ENCODE measurements at places on chromosomes 5 and 9. TPM values are rescaled to one million over a fixed set of nuclear protein-coding genes. Genes with fewer than 3 reads are reported as not detected.

The EMB gene
- total RNA-seq, result not detected

The NPR3 gene
- 0.37 TPM for total RNA-seq

The C9orf153 gene
- total RNA-seq, result 0.66 TPM

The SHROOM1 gene
- total RNA-seq, result 20.9 TPM

The WDR38 gene
- total RNA-seq, result not detected

The ZNF474 gene
- not detected for total RNA-seq

The ISCA1 gene
- total RNA-seq, result 22.2 TPM

DNA sequence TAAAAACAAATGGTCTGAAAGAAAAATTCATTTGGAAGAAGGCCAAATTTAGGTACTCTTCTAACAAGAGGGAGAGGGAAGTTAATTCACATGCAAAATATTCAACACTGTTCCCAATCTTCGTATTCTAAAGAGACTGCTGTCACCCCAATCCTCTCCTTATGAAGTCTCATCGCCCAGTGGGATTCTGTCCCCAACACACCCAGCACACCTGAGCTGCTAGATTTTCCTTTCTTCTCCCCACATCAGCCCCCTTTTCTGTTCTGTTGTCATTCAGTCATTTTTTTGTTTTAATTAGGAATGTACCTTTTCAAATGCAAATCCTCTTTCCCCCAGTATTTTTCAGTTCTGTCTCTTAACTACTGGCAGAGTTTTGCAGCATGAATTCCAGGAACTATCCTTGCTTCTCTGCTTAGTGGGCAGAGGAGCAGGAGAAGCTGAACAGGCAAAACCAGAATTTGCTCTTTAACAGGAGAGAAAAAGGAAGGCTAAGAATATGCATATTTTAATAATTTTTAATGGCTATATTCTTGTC lies 366.9 kb downstream of the MAN2A1 start:
- H3K36me3 ChIP-seq, result no peaks in the 10 kb centered on the region
- DNase-seq, result no peak
- no peak overlapping the region for H3K27ac ChIP-seq

DNA sequence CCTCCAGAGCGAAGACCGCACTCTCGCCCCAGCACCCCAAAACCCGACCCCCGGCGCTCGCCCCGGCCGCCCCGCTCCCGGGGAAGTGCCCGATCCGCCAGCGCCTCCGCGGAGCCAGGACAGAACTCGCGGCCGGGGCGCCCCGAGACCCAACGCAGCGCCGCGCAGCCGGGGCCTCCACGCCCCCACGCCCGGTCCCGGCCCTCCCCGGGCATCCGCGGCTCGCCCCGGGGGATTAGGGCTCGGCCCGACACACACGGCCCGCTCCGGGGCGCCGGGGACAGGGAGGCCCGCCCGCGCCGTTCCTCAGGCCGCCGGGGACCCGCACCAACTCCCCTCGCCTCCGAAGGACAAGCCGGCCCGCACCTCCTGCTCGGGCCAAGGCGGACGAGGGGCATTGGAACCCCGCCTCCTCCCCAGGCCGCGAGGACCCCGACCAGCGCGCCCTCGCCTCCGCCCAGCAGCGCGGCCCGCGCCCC lies 544 bp downstream of the FNBP1 start:
- DNase-seq, result no peak
- H3K4me3 ChIP-seq, result peak overlapping the region; percentile 92
- peaks cover 30% of the 10 kb centered on the region for H3K4me1 ChIP-seq
- H3K27me3 ChIP-seq, result no peaks in the 10 kb centered on the region
- H3K27ac ChIP-seq, result peak overlapping the region; percentile 14

DNA sequence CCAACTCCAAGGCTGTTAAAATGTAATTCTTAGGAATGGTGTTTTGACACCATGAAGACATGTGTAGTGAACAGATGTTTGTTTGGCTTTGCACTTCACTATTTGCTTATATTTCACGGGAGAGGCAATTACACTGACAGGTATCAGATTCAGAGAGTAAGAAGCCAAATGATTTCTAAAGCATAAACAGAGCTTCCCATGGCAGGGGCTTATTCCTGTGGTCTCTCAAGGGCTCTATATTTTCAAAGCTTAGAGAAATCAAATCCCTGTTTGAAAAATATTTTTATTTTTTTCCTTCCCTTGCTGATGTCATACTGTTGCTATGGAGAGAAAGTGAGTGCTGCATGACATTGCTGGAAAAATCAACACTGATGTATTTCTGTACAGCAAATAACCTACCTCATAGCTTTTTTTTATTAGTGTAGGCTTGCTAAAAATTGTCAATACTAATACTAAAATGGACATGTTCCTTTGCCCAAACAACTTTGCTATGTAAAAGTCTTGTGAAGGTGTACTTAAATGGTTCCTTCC lies 161.4 kb downstream of the GIN1 start:
- DNase-seq, result peak; percentile 73
- H3K27me3 ChIP-seq, result no peaks in the 10 kb centered on the region
- peak overlapping the region; percentile 97 for H3K27ac ChIP-seq

DNA sequence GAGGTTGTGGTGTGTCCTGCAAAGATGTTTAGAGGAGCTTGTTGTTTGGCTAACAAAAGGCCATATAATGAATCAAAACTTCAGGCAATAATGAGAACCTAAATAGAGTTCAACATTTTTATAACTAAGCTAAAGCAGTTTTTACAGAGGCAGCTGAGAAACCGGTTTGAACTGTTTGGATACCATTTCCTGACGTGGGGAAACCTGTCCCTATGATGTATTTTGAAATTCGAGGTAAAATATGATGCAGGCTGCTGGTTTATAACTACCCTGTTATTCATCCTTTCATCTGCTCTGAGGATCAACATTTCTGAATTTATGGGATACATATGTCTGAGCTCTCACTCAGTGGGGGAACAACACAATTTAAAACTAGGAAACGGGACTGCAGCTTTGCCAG lies 289.5 kb upstream of the IRX2 start:
- H3K27ac ChIP-seq, result no peak overlapping the region
- no peak overlapping the region for H3K4me3 ChIP-seq
- H3K27me3 ChIP-seq, result no peaks in the 10 kb centered on the region
- no peak for DNase-seq

DNA sequence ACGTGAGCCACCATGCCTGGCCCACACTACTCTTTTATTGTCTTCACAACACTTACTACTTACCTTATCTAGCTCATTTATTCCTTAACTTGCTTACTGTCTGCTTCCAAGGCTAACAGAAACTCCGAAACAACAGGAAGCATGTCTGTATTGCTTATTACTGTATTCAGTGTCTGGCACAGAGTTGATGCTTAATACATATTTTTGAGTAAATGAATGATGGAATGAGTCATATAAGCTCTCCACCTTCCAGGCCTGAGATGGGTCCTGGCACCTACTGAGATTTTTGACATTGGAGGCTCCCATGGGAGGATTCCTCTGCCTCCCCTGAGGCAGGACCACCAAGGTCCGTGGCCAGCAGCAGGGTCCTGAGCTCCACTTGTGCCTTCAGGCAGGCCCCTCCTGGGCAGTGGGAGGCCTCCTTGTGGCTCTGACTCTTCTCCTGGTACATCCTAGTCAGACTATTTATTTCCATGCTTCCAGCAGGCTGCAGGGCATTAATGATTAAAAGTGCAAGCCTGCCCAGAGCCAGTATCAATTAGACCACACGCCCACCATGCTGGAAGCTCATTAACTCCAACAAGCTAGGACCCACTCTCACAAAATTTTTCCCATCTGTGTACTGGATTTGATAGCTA lies 76.5 kb upstream of the CTNNA1 start:
- H3K27ac ChIP-seq, result no peak overlapping the region
- H3K4me3 ChIP-seq, result no peak overlapping the region
- DNase-seq, result no peak
- H3K4me1 ChIP-seq, result no peaks in the 10 kb centered on the region

DNA sequence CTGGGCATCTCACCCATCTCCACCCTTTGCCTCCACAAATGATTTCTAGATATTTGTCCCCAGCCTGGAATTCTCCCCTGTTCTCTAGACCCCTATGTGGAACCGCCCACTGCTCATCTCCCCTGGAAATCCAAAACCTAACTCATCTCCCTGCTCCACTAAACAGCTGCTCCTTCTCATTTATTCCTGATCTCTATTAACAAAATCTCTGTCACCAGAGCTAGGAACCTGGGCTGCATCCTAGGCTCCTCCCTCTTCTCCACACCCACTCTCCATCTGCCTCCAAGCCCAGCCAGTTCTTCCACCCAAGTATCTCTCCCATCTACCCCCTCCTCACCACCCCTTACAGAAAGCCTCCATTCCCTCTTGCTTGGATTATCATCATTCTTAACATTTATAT lies 24.0 kb upstream of the SYNPO start:
- DNase-seq, result no peak
- no peak overlapping the region for H3K4me3 ChIP-seq
- no peak overlapping the region for H3K27ac ChIP-seq
- peaks cover 43% of the 10 kb centered on the region for H3K4me1 ChIP-seq
- no peaks in the 10 kb centered on the region for H3K36me3 ChIP-seq

DNA sequence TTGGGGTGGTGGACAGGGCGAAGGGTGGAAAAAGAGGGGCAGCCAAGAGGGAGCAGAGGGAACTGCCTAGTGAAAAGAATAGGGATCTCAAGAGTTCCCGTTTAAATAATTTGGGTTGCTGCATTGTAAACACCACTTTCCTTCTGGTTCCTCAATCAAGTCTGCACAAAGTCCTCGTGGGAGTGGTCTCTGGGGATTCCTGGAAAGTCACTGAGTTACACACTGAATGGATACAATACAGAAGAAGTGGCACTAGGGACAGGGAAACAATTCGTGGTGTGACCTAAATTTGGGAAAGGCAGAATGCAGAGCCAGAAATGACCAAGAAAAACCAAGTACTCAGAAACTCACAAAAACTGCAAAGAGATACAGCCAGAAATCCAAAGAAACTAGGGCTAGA lies 161.7 kb downstream of the CDK5RAP2 start:
- H3K4me3 ChIP-seq, result no peak overlapping the region
- peaks cover 3% of the 10 kb centered on the region for H3K36me3 ChIP-seq
- no peaks in the 10 kb centered on the region for H3K4me1 ChIP-seq
- H3K27ac ChIP-seq, result no peak overlapping the region
- no peaks in the 10 kb centered on the region for H3K27me3 ChIP-seq

DNA sequence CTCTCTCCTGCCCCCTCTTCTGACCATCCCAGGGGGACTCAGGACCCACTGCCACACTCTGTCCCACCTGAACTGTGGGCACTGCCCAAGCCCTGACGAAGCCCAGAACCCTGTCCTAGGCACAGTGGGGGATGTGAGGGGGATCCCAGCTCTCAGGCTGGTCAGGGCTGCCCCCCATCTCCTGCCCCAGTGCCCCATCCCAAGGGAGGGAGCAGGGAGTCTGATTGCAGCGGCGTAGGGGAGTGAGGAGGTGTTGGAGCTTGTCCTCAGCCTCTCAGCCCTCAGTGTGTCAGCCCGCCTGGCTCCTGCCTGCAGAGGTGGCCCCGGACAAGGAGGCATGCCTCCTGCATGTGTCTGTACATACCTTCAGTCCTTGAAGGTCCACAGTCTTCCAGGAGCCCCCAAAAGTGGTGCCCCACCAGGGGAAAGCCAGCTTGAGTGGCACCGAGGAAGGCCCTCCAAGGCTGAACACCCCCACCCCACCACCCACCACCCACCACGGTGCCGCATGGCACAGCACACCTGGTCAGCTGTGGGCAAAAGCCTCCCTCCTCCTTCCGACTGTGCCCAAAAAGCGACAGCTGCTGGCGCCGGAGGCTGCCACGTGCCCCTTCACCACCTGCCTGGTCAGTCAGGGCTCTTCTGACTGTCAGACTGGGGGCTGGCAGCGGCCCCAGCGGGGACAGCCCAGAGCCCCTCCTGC lies 930 bp downstream of the SARDH start:
- H3K4me3 ChIP-seq, result no peak overlapping the region
- no peaks in the 10 kb centered on the region for H3K27me3 ChIP-seq
- no peak overlapping the region for H3K27ac ChIP-seq

GRCh38 chr5:121968910-121969607 lies 7.3 kb downstream of the SRFBP1 start:
- H3K27ac ChIP-seq, result peak overlapping the region; percentile 96
- H3K4me3 ChIP-seq, result peak overlapping the region; percentile 59
- H3K27me3 ChIP-seq, result no peaks in the 10 kb centered on the region
- peak; percentile 97 for DNase-seq
- no peaks in the 10 kb centered on the region for H3K36me3 ChIP-seq
- H3K4me1 ChIP-seq, result peaks cover 32% of the 10 kb centered on the region

GRCh38 chr9:38145526-38146053 lies 76.6 kb upstream of the SHB start:
- no peak overlapping the region for H3K4me3 ChIP-seq
- H3K27me3 ChIP-seq, result peaks cover 43% of the 10 kb centered on the region
- H3K4me1 ChIP-seq, result peaks cover 5% of the 10 kb centered on the region
- no peaks in the 10 kb centered on the region for H3K36me3 ChIP-seq
- no peak for DNase-seq
- H3K27ac ChIP-seq, result no peak overlapping the region

GRCh38 chr5:142171270-142171669 lies 62.7 kb downstream of the NDFIP1 start:
- no peak overlapping the region for H3K27ac ChIP-seq
- H3K27me3 ChIP-seq, result no peaks in the 10 kb centered on the region
- no peak overlapping the region for H3K4me3 ChIP-seq
- DNase-seq, result no peak

GRCh38 chr5:111548348-111548950 lies 36.1 kb upstream of the STARD4 start:
- no peak overlapping the region for H3K27ac ChIP-seq
- no peaks in the 10 kb centered on the region for H3K36me3 ChIP-seq
- peaks cover 25% of the 10 kb centered on the region for H3K4me1 ChIP-seq
- H3K4me3 ChIP-seq, result no peak overlapping the region

- H3K27ac ChIP-seq, result no peak overlapping the region
- H3K4me3 ChIP-seq, result no peak overlapping the region
- H3K36me3 ChIP-seq, result no peaks in the 10 kb centered on the region
- H3K27me3 ChIP-seq, result peaks cover 2% of the 10 kb centered on the region
- DNase-seq, result no peak
These were observed 241.5 kb downstream of the AUH start for GRCh38 chr9:91120200-91120599.

Measured in endothelial cell of umbilical vein (primary cell).